8988T (cell line): ENCODE measurements at places on chromosomes 2 and 18.

- no peak for DNase-seq
Measured at GRCh38 chr2:204892506-204893255, 347.4 kb downstream of the PARD3B start.

DNA sequence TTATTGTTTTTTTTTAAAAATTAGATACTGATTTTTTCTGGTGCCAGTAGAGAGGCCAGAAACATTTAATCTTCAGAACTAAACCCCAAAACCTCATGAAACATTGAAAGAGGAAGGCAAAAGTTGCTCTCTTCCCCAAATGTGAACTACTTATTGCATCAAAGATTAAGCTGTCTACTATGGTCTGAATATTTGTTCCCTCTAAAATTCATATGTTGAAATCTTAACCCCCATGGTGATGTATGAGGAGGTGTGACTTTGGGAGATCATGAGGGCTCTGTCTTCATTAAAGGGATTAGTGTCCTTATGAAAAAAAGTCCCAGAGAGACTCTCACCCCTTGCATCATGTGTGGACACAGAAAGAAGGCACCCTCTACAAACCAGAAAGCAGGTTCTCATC is 28.2 kb upstream of the SLC8A1 start:
- no peak for DNase-seq

- no peak for DNase-seq
Measured at GRCh38 chr2:38281095-38281742, 95.9 kb downstream of the ATL2 start.

GRCh38 chr2:232672588-232672987 is 24.5 kb upstream of the GIGYF2 start:
- no peak for DNase-seq

DNA sequence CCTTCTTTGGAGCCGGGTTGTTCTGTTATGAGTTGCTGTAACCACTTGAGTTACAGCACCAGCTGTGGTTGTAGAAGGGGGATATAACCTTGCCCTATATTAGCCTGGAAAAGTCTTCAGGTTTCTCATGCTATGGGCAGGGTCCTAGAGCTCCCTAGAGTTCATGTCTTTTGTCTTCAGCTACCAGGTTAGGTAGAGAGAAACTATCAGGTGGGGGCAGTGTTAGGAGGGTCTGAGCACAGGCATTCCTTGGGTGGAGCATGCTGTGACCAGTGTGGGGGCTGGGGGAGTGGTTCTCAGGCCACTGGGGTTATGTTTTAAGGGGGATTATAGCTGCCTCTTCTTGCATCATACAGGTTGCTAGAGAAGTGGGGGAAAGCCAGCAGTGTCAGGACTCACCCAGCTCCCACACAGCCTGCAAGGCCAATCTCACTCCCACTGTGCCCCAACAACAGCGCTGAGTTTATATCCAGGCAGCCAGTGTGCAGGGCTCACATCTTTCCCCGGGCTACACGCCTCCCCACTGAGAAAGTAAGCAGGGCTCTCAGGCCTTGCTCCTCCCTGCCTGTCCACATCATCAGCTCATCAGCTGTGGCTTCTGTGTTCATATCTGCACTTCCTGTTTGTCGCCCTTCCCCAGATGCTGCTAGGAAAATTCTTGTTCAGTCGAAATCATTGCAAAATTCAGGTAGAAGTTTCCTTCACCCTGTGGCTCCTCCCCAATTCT is 133.8 kb upstream of the NRXN1 start:
- no peak for DNase-seq

- DNase-seq: no peak
Measured at GRCh38 chr2:157895531-157895930, 19.4 kb upstream of the ACVR1 start.

DNA sequence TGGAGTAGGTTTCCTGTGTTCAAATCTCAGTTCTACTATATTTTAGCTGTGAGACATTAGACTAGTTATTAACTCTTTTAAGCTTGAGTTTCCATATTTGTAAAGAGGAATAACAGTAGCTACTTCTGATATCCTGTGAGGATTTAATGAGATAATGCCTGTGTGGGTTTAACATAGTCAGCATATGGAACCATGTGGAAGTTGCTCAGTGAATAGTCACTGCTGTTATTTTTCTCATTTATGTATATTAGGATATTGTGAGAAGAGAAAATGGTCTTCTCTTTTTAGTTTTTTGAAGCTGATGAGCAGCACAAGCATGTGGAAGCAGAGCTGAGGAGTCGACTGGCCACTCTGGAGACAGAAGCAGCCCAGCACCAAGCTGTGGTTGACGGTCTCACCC is 70.5 kb upstream of the STON1 start:
- no peak for DNase-seq

GRCh38 chr2:50661682-50662081 is 370.2 kb downstream of the NRXN1 start:
- DNase-seq: no peak

- no peak for DNase-seq
Measured at GRCh38 chr18:56643381-56643780, 5.0 kb upstream of the TXNL1 start.

DNA sequence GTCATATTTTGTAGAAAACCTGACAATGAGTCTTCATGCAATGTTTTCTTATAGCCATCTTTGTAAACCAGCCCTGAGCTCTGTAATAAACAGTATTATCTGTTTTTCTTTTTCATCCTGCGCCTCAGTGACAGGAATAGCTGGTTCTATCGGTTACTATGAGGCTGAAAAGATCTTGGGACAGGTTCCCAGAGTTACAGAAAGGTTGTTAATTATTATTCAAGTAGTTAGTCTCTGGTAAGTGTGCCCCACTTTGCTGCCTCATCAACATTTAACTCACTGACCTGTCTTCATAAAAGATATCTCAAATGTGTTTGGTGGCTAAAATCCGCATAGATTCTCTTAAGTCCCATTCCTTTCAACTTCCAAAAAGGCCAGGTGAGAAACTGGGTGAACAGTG is 18.6 kb downstream of the ACAA2 start:
- no peak for DNase-seq

DNA sequence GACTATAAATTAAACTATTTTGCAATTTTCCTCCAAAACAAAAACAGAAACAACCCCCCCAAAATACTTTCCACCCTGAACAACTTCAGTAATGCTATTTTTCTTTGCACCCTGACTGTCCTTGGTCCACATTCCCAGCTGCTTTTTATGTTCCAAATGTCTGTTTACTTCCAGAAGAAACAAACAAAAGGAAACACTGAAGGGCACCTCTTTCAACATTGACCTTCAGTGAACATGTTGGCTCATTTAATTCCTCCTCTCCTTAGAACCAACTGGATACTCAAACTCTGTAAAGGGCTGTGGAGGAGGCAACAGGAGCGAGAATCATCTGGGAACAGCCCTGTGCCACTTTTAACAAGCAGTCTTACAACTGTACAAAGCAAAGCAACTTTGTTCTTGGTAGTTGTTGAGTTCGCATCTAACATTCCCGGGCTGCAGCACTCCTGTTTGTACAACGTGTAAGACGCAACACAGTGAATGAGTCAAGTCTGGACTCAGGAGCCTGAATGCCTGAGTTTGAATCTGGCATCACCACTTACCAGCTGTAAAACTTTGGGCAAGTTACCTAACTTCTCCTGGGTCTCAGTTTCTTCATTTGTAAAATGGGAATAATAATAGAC is 111.4 kb upstream of the GATA6 start:
- DNase-seq: no peak

DNA sequence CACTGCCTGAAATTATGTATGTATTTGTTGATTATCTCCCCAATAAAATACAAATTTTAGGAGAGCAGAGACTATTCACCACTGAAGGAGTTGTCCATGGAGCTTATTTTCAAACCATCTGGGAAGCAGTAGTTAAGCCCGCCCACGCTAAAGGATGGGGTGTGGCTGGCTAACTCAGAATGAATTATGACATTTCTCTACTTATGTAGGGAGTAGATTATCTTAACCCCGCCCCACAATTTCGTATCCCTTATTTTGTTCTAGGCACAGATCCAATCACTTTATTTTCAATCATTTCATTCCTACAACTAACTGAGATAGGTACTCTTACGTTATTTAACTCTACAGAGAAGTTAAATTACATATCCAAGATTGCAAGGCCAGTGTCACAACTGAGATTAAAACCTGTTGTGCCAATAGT is 1.4 kb upstream of the LAPTM4A start:
- no peak for DNase-seq

- no peak for DNase-seq
Measured at GRCh38 chr2:122315306-122315705, 559.9 kb downstream of the TSN start.

- no peak for DNase-seq
Measured at GRCh38 chr2:133252780-133253355, 315.4 kb downstream of the NCKAP5 start.

GRCh38 chr2:58098254-58099095 is 51.9 kb downstream of the VRK2 start:
- DNase-seq: no peak

GRCh38 chr2:68176657-68177056 is 19.0 kb downstream of the PNO1 start:
- no peak for DNase-seq

- no peak for DNase-seq
Measured at GRCh38 chr18:23752796-23753195, 63.5 kb downstream of the LAMA3 start.

- no peak for DNase-seq
Measured at GRCh38 chr2:121257480-121257840, 27.5 kb downstream of the TFCP2L1 start.

GRCh38 chr2:223944166-223944702 is 901 bp downstream of the WDFY1 start:
- peak; percentile 44 for DNase-seq

- DNase-seq: no peak
Measured at GRCh38 chr2:45237128-45237527, 227.9 kb upstream of the SIX2 start.

DNA sequence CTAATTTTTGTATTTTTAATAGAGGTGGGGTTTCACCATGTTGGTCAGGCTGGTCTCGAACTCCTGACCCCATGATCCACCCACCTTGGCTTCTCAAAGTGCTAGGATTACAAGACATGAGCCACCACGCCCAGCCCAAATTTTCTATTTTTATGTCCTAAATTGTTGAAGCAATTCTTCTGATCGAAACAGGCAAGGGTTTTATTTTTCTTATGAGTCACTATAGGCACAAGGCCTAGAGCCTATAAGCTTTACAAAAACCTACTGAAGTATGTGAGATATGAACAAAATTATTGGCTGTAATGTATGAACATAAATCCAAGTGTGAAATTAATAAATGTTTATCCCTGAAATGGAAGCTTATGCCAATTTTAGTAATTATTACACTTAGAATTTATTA is 464.2 kb upstream of the NRP2 start:
- no peak for DNase-seq

GRCh38 chr2:105909215-105909614 is 164.5 kb downstream of the NCK2 start:
- DNase-seq: no peak

DNA sequence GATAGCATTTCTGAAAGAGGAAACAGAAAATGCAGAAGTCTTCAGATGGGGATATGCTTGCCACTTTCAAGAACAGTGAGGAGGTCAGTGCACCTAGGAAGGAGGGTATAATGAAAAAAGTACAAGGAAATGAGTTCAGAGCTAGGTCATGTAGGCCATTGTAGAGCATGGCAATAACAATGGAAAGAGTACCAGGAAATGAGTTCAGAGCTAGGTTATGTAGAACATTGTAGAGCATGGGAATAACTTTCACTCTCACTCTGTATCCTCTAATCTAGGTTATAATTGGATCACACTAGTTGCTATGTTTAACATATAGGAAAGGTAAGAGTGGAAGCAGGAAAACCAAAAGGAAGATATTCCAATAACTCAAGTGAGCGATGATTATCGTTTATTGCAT is 12.3 kb downstream of the SCG2 start:
- no peak for DNase-seq

DNA sequence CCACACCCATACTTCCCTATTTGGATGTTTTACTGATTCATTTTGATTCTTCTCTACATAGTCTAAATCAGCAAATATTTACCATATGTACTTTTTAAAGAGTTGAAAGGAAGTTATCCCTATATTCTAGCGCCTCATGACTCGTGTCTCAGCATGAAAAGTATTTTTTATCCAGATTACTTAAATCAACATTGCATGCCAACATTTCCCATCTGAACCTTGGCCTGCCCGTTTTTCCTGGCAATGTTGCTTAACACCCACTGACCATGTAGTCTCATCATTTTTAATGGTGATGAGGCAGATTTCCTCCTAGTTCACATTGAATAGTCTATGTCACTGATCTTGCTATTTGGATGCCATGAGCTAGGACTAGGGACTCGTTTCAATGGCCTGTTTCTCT is 13.2 kb upstream of the SCYGR5 start:
- no peak for DNase-seq

- no peak for DNase-seq
Measured at GRCh38 chr2:83585250-83585649, 873.8 kb downstream of the SUCLG1 start.

DNA sequence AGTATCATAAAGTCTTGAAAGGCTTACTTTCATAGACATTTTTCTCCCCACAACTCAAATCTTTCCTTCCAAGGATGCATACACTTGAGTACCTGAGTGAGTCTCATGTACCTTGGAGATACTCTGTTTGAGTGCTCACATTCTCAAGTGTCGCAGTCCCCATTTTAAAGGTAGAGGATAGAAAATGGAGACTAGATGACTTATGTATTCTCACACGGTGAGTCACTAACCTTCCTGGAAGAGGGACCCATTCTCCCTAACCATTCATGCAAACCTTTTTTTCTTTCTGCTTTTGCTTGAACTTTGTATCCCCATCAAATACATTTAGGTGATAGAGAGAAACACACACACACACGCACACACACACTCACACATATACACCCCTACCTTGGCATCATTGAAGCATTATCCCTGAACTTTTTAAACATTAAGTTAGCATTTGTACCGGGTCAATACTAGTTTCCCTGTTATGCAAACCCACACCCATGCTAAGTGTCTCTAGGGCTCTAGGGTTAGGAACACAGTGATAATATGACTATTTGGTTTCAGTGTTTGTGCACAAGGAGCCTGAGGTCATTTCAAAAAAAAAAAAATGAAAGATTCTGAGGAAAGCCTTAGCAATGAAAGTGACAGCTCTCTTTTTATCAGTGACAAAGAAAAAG is 236.2 kb downstream of the IKZF2 start:
- no peak for DNase-seq
